ENCODE measurements at places on chromosomes 1 and 21.

- DNase-seq = peak; percentile 5
These were observed 626.9 kb upstream of the ADGRL4 start for GRCh38 chr1:79633456-79633855.

GRCh38 chr1:177568622-177569021 lies 397.9 kb downstream of the BRINP2 start:
- DNase-seq = no peak

- DNase-seq = no peak
These were observed 32.6 kb downstream of the NEK2 start for GRCh38 chr1:211642870-211643269.

DNA sequence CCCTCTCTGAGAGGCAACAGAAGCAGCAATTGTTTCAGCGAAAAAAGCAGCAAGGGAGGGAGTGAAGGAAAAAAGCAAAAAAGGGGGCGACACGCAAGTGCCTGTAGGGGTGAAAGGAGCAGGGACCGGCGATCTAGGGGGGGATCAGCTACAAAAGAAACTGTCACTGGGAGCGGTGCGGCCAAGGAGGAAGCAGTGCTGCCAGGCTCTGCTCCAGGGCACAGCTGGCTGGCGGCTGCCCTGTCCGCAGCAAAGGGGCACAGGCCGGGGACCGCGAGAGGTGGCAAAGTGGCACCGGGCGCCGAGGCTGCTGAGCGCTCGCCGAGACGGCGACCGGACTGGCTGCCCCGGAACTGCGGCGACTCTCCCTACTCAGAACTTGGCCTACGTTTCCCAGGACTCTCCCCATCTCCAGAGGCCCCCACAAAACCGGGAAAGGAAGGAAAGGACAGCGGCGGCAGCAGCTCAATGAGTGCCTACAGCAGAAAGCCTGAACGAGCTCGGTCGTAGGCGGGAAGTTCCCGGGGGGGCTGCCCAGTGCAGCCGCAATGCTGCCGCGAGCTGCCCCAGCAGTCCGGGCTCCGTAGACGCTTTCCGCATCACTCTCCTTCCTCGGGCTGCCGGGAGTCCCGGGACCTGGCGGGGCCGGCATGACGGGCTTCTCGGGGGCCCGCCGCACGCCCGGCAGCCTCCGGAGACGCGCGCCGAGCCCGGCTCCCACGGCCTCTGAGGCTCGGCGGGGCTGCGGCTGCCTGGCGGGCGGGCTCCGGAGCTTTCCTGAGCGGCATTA lies 1.0 kb upstream of the CDKN2C start:
- DNase-seq = no peak

DNA sequence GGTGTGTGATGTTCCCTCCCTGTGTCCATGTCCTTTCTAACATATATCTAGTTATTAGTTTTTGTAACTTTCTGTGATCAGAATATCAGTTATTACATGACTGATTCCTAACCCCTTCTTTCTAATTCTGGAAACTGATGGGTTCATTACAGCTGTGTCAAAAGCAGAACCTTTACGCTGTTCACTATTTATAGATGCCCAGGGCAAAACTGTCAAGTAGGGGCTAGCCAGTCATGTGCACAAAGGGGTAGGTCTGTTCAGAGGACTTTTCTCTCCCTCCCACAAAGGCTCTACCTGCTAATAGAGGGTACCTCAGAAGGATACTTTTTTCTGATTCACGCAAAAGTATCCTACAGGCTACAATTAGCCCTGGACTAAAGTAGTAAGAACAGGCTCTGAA lies 79.2 kb downstream of the NRDC start:
- DNase-seq = no peak

DNA sequence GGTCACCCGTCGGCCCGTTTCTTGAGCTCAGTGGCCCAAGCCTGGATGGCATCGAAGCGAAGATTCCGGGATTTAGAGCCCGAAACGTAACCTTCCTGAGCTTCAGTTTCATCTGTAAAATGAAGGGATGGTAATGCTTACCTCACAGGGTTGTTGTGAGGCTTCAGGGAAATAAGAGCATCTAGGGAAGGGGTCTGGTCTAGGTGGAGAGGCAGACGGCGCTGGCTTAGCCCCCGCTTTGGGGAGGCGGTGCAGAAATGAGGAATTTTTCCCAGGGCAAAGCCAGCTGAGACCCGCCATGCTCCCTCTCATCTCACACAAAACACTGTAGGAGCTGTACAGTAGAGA lies 717 bp upstream of the MYCL start:
- DNase-seq = no peak

DNA sequence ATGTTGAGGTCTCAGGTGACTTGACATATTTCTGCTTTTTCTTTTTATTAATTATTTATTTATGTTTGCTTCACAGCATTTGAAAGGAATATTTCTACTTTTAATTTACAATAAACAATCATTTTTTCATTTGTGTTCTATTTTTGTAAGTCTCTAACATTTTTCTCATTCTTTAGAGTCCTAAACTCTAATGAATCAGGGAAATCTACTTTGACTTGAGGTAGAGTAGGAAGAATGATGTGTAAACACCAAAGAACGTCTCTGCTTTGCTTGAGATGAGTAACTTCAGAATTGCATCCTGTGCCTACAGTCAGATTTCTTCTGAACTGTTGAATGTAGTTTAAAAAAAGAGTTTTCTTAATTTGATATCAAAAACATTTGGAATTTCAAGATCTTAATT lies 65.2 kb downstream of the CNST start:
- peak; percentile 54 for DNase-seq

DNA sequence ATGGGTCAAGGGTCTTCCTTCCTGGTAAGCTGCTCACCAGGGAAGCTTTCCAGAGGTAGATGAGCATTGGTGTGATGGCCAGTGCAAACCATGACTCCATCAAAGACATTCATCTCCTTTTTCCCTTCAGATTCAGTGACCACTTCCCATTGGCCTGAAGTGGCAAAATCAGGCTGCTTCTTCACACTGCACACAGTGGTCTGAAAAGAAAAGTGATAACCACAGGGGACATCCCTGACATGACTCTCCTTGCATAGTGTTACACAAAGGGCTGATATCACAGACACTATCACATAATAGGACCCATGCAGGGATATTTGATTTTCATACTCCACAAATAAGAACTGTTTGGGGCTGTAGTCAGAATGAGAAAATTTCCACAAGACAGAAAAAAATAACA lies 11.9 kb downstream of the FMO5 start:
- DNase-seq = no peak
